Colonic mucosa (tissue), 4 donors: ENCODE measurements at places on chromosomes 3 and 15. TPM values are rescaled to one million over a fixed set of nuclear protein-coding genes. Genes with fewer than 3 reads are reported as not detected.

DNA sequence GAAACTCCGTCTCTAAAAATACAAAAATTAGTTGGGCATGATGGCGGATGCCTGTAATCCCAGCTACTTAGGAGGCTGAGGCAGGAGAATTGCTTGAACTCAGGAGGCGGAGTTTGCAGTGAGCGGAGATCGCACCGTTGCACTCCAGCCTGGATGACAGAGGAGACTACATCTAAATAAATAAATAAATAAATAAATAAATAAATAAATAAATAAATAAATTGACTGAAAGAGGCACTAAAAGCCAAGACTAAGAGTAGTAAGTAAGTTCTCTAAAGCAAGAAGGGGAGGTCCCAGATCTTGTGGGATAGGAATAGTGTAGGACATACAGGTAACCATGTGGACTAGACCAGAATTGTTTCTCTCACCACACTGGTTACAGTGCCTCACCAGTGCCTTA lies 40.0 kb downstream of the TLNRD1 start:
- no peak overlapping the region for H3K27ac ChIP-seq
- no peaks in the 10 kb centered on the region for H3K36me3 ChIP-seq
- no peak for DNase-seq
- H3K4me1 ChIP-seq, result no peaks in the 10 kb centered on the region
- no peak overlapping the region for H3K4me3 ChIP-seq
- no peaks in the 10 kb centered on the region for H3K27me3 ChIP-seq

DNA sequence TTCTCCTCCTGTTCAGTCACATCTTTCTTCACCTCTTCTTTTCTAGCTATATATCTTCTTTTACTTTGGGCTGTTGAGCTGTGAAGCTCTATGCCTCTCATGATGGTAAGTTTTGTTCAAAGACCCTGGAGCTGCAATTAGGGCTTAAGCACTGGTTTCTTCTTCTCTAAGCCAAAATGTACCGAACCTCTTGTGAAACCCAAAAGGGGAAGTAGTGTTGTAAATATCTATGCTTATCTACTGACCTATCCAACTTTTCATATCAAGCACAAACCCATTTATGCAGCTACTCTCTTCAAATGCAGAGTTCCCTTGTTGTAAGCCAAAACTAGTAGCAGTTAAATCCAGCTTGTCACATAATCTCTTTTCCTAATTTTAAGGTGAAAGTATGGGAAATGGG lies 123.6 kb upstream of the CD96 start:
- H3K27ac ChIP-seq, result no peak overlapping the region
- H3K4me1 ChIP-seq, result no peaks in the 10 kb centered on the region
- H3K27me3 ChIP-seq, result no peaks in the 10 kb centered on the region
- no peak overlapping the region for H3K4me3 ChIP-seq
- no peaks in the 10 kb centered on the region for H3K36me3 ChIP-seq
- no peak for DNase-seq

The CA12 gene
- 339 TPM for total RNA-seq

GRCh38 chr15:85401108-85401774 lies 20.8 kb downstream of the AKAP13 start:
- H3K4me3 ChIP-seq, result no peak overlapping the region
- no peak for DNase-seq
- H3K4me1 ChIP-seq, result peaks cover 12% of the 10 kb centered on the region

DNA sequence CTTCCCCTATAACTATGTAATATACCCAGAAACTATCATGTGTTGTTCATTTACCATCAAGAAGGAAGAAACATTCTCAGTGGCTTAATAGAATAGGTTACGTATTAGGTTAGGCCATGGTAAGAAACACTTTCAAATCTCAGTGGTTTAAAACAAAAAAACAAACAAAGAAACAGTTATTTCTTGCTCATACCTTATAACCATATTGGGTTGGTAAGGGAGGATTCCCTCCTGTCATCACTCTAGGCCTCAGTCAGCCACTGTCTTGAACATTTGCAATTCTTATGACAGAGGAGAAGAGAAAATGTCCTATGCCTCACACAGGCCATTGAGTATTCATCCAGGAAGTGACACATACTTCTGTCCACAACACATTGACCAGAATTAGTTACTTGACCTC lies 727.7 kb upstream of the NECTIN3 start:
- no peak for DNase-seq
- no peaks in the 10 kb centered on the region for H3K27me3 ChIP-seq
- no peaks in the 10 kb centered on the region for H3K4me1 ChIP-seq
- H3K36me3 ChIP-seq, result no peaks in the 10 kb centered on the region
- no peak overlapping the region for H3K27ac ChIP-seq

- H3K27me3 ChIP-seq, result no peaks in the 10 kb centered on the region
- H3K4me3 ChIP-seq, result no peak overlapping the region
- H3K27ac ChIP-seq, result no peak overlapping the region
- no peaks in the 10 kb centered on the region for H3K4me1 ChIP-seq
- no peak for DNase-seq
These were observed 28.6 kb downstream of the IL5RA start for GRCh38 chr3:3081381-3082233.

GRCh38 chr3:176906046-176906905 lies 291.0 kb downstream of the TBL1XR1 start:
- DNase-seq, result no peak
- no peaks in the 10 kb centered on the region for H3K27me3 ChIP-seq
- H3K4me3 ChIP-seq, result no peak overlapping the region

- no peaks in the 10 kb centered on the region for H3K4me1 ChIP-seq
- no peak overlapping the region for H3K4me3 ChIP-seq
- no peak overlapping the region for H3K27ac ChIP-seq
- no peak for DNase-seq
- no peaks in the 10 kb centered on the region for H3K36me3 ChIP-seq
These were observed 384.9 kb upstream of the RARB start for GRCh38 chr3:25043177-25043576.

The ANKRD28 gene
- 46.2 TPM for total RNA-seq

The CDCP1 gene
- 84.5 TPM for total RNA-seq

The CTNNB1 gene
- 426 TPM for total RNA-seq

GRCh38 chr3:14852058-14852594 lies 33.4 kb downstream of the FGD5 start:
- H3K27me3 ChIP-seq, result no peaks in the 10 kb centered on the region
- no peak for DNase-seq
- no peaks in the 10 kb centered on the region for H3K4me1 ChIP-seq
- H3K27ac ChIP-seq, result no peak overlapping the region

GRCh38 chr15:40320931-40321371 lies 2.5 kb upstream of the INAFM2 start:
- no peaks in the 10 kb centered on the region for H3K27me3 ChIP-seq
- no peak overlapping the region for H3K27ac ChIP-seq
- H3K4me1 ChIP-seq, result peaks cover 5% of the 10 kb centered on the region
- DNase-seq, result peak; percentile 66
- no peak overlapping the region for H3K4me3 ChIP-seq
- H3K36me3 ChIP-seq, result no peaks in the 10 kb centered on the region

- no peaks in the 10 kb centered on the region for H3K4me1 ChIP-seq
- no peak within 1 kb of the TSS for H3K27ac ChIP-seq
- no peak within 1 kb of the TSS for H3K4me3 ChIP-seq
- no peaks in the 10 kb centered on the region for H3K27me3 ChIP-seq
- no peaks in the 10 kb centered on the region for H3K36me3 ChIP-seq
- no peak for DNase-seq
These were observed at the start of gene SPATA16 for GRCh38 chr3:173140986-173141385. Gene SPATA16 (minus strand): TSS chr3:173141235. CDS start chr3:173117731, 23,504 bp downstream.

DNA sequence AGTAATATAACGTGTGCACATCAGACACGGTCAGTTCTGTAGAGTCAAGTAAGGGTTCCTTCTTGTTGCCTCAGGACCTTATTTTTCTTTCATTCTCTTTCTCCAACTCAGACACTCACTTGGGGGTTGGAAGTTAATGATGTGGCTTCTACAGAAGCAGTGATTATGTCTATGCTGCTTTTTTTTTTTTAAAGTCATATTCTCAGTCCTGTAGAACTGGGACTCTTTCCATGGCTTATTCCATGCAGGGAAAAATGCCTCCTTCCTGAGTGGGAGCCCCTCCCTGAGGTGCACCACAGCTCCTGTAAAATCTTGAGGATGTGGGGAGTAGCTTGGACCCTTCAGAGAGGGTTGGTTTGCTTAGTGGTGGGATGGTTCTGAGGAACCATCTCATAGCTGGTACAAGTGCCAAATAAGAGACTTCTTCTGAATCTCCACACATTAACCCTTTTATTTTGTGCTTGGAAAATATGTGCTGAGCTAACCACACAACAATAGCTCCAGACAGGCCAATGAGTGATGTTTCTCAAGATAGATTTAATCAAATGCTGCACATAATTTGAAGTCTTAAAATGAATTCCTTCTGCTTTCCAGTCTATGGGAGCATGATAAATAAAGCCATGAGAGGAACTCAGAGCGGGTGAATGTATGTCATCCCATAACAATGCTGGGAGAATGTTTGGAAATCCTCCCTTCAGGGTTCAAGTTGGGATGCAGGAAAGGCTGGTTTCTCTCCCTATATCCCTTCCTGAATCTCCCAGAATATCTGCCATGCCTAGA lies 23.3 kb upstream of the FSTL1 start:
- no peak for DNase-seq
- no peaks in the 10 kb centered on the region for H3K27me3 ChIP-seq
- no peaks in the 10 kb centered on the region for H3K36me3 ChIP-seq
- no peak overlapping the region for H3K4me3 ChIP-seq
- H3K27ac ChIP-seq, result no peak overlapping the region
- H3K4me1 ChIP-seq, result no peaks in the 10 kb centered on the region

The FAM3D gene
- total RNA-seq, result 646 TPM

GRCh38 chr15:29429584-29429983 lies 160.0 kb upstream of the NSMCE3 start:
- no peak for DNase-seq
- H3K4me3 ChIP-seq, result no peak overlapping the region
- H3K27me3 ChIP-seq, result no peaks in the 10 kb centered on the region
- H3K27ac ChIP-seq, result no peak overlapping the region
- H3K4me1 ChIP-seq, result no peaks in the 10 kb centered on the region

The CACNA2D2 gene
- 3.3 TPM for total RNA-seq

- H3K36me3 ChIP-seq, result peaks cover 12% of the 10 kb centered on the region
- no peak for DNase-seq
- no peak overlapping the region for H3K27ac ChIP-seq
- no peaks in the 10 kb centered on the region for H3K27me3 ChIP-seq
- no peak overlapping the region for H3K4me3 ChIP-seq
These were observed 19.2 kb upstream of the PLA2G4F start for GRCh38 chr15:42175671-42176070.

DNA sequence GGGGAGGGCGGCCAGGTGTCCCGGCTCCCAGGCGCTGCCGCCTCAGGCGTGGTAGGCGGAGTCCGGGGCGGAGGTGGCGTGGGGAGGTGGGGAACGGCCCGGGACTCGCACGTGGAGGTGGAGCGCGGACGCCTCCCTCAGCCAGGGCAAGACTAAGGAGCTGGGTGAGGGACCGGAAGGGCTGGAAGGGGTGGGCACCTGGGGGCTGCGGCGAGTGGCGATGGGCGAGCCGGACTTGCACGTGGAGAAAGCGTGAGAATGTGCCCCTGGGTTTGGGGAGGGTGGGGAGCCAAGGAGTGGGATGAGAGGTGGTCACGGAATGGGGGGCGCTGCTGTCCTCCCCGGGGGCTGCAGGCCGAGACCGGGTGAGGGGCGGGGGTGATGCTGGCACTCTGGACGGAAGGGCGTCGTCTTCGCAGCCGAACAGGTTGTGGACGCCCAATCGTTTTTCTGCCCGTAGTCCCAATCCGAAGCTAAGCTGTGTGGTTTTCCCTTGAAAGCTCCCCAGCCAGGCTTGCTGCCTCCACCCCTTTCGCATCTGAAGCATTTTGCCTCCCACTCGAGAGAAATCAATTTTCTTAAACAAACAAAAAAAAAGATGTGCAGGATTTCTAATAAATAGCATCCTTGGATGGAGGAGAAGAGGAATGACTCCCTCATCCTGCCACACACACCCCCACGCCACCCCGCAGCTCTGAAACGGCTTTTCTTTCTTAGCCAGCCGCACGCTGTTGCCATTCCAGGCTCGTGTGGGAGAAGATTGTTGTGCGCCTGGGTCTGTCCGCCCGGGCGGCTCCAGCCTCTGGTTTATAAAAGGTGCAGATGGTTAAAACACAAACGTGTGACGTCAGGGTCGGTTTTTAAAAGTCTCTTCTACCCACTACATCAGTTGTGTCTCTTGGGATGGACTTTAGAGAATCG lies 62.5 kb upstream of the ANKRD28 start:
- peak overlapping the region; percentile 99 for H3K4me3 ChIP-seq
- H3K4me1 ChIP-seq, result peaks cover 6% of the 10 kb centered on the region
- H3K27me3 ChIP-seq, result no peaks in the 10 kb centered on the region
- peak; percentile 49 for DNase-seq

The SOX14 gene
- not detected for total RNA-seq

The LRRC2 gene
- total RNA-seq, result 2.0 TPM

The PLSCR2 gene
- total RNA-seq, result 0.94 TPM

DNA sequence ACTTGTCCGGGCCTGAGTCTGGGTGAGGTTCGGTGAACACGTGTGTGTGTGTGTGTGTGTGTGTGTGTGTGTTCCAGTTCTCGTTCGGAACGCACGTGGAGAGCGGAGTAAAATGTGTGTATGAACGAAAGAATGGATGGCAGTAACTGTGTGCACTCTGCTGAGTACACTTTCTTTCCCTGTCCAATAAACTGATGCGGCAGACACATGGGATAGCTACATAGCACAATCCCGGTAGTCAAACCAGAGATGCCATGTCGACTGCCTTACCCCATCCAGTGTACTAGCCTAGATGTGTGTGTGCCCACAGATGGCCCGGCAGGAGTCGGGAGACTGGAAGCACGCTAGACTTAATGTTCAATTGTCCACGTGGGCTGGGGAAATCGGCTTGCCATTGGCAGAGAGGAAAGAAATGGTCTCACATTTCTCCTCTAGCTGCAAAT lies 507 bp upstream of the GOLIM4 start:
- no peaks in the 10 kb centered on the region for H3K27me3 ChIP-seq
- peak overlapping the region; percentile 69 for H3K4me3 ChIP-seq
- H3K27ac ChIP-seq, result peak overlapping the region; percentile 91

DNA sequence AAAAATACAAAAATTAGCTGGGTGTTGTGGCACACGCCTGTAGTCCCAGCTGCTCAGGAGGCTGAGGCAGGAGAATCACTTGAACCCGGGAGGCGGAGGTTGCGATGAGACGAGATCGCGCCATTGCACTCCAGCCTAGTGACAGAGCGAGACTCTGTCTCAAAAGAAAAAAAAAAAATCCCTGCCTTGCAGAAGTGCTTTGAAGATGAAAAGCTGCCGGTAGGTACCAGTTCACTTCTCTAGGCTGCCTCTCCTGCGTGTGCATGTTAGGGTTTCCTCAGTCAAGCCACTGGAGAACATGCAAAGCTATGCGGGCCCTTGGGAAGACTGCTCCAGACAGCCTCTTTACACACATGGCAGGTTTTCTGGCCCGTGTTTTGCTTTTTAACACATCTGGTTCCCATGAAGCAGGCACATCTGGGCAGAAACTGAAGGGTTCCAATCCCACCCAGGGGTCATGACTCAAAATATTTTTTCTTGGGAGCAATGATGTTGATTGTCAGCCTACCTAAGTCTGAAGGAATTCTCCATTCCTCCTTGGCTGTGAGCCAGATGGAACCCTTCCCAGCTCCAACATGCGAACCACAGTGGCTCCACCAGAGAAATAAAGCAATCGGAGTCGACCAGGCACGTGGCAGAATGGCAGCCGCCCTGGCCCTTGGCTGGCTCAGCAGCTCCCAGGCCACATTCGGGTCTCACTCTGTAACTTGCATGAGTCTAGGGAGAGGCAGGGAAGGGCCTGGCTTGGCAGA lies 29.6 kb downstream of the MGLL start:
- peak; percentile 65 for DNase-seq
- no peak overlapping the region for H3K27ac ChIP-seq
- H3K27me3 ChIP-seq, result no peaks in the 10 kb centered on the region
- no peak overlapping the region for H3K4me3 ChIP-seq
- no peaks in the 10 kb centered on the region for H3K4me1 ChIP-seq
- peaks cover 3% of the 10 kb centered on the region for H3K36me3 ChIP-seq

GRCh38 chr3:181721046-181721875 lies 9.5 kb downstream of the SOX2 start:
- DNase-seq, result no peak
- no peaks in the 10 kb centered on the region for H3K4me1 ChIP-seq
- no peak overlapping the region for H3K4me3 ChIP-seq
- no peaks in the 10 kb centered on the region for H3K36me3 ChIP-seq
